ENCODE measurements at places on chromosomes 12 and 14. TPM values are rescaled to one million over a fixed set of nuclear protein-coding genes. Genes with fewer than 3 reads are reported as not detected.

GRCh38 chr12:98519257-98519907, 4.0 kb downstream of the TMPO start:
- no peaks in the 10 kb centered on the region for H3K27me3 ChIP-seq
- DNase-seq: no peak
- H3K4me3 ChIP-seq: no peak overlapping the region
- H3K36me3 ChIP-seq: peaks cover 1% of the 10 kb centered on the region

DNA sequence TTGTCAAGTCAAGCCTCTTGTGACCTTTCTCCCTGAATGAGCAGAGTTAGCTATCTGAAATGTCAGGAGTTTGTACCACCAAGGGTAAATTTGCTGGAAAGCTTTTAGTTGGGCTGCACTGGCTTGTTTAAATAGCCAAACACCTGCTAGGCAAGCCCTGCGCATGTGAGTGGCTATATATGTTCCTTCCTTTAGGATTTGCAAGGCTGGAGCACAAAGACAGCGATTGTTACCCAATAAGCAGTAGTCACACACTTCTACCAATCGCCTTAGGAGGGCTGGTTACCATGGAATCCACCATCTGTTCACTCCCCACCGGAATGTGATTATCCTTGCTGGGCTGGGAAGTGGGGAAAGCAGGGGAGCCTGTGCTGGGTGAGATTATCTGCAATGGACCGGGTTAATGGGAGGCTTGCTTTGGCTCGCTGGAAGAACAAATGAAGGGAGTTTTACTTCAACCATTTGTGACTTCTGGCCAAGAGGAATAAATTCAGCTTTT, 102.5 kb downstream of the FGD4 start:
- H3K27me3 ChIP-seq: no peaks in the 10 kb centered on the region
- peak overlapping the region; percentile 43 for H3K27ac ChIP-seq
- peak; percentile 86 for DNase-seq
- H3K4me3 ChIP-seq: no peak overlapping the region
- peaks cover 53% of the 10 kb centered on the region for H3K4me1 ChIP-seq
- H3K36me3 ChIP-seq: no peaks in the 10 kb centered on the region

FGF23 gene
- not detected for total RNA-seq

PIANP gene
- total RNA-seq: 1.4 TPM

- no peaks in the 10 kb centered on the region for H3K27me3 ChIP-seq
- no peak for DNase-seq
- no peaks in the 10 kb centered on the region for H3K36me3 ChIP-seq
- H3K27ac ChIP-seq: no peak overlapping the region
Observed at GRCh38 chr12:104510873-104511440, 54.2 kb downstream of the CHST11 start.

- no peak for DNase-seq
- H3K27ac ChIP-seq: no peak overlapping the region
- no peaks in the 10 kb centered on the region for H3K36me3 ChIP-seq
- H3K27me3 ChIP-seq: no peaks in the 10 kb centered on the region
- H3K4me3 ChIP-seq: no peak overlapping the region
Observed at GRCh38 chr14:59969319-59969718, 49.4 kb downstream of the LRRC9 start.

DNA sequence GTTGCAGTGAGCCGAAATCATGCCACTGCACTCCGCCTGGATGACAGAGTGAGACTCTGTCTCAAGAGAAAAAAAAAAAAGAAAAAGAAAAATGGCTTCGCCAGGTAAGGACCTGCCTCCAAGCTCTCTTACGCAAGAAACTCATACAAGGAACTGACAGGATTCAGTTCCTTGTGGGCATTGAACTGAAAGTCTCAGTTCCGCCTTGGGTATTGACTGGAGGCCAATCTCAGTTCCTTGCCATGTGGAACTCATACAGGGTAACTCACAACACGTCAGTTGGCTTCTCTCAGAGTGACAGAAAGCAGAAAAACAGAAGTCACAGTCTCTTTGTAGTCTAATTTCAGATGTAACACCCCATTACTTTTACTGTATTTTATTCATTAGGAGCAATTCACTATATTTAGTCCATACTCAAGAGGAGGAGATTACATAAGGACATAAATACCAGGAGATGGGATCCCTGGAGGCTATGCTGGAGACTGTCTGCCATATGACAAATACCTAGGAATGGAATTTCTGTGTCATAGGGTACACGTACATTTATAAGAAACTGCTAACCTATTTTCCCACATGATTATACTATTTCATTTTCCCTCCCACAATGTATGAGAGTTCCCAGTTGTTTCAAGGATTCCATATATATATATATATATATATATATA, 11.4 kb upstream of the NOPCHAP1 start:
- H3K4me1 ChIP-seq: no peaks in the 10 kb centered on the region
- no peaks in the 10 kb centered on the region for H3K36me3 ChIP-seq
- H3K27me3 ChIP-seq: no peaks in the 10 kb centered on the region

GRCh38 chr12:42779186-42779859, 189.8 kb upstream of the PRICKLE1 start:
- no peak for DNase-seq
- no peaks in the 10 kb centered on the region for H3K36me3 ChIP-seq
- H3K27ac ChIP-seq: peak overlapping the region; percentile 3
- no peaks in the 10 kb centered on the region for H3K27me3 ChIP-seq
- H3K4me1 ChIP-seq: no peaks in the 10 kb centered on the region

GRCh38 chr14:71586131-71586897, 345.9 kb upstream of the RGS6 start:
- H3K4me3 ChIP-seq: no peak overlapping the region
- H3K27me3 ChIP-seq: no peaks in the 10 kb centered on the region
- peak; percentile 60 for DNase-seq
- no peaks in the 10 kb centered on the region for H3K36me3 ChIP-seq

GRCh38 chr14:57640036-57640435, 146.4 kb upstream of the CCDC198 start:
- no peak overlapping the region for H3K4me3 ChIP-seq
- H3K36me3 ChIP-seq: no peaks in the 10 kb centered on the region
- H3K27ac ChIP-seq: no peak overlapping the region

P3H3 gene
- 23.3 TPM for total RNA-seq

ARHGEF40 gene
- 48.6 TPM for total RNA-seq

DNA sequence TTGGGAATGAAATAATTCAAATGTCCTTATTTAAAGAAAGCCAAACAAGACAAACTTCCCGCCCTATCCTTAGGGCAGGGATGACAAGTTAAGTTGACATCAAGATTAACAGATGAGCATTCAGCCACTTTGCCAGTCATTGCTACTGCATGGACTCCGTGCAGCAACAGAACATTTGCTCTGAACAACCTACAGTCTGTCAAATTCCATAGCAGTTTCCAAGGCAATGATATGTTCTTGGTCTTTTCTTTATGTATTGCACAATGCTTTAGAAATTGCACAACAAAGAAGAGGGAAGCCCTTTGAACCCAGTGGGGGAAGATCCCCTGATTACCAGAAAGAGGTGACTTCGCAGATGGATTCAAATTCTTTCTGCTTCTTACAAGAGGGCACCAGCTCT, 269.8 kb downstream of the BCAT1 start:
- H3K36me3 ChIP-seq: no peaks in the 10 kb centered on the region
- no peaks in the 10 kb centered on the region for H3K27me3 ChIP-seq
- peak; percentile 79 for DNase-seq
- H3K4me1 ChIP-seq: no peaks in the 10 kb centered on the region
- no peak overlapping the region for H3K27ac ChIP-seq
- H3K4me3 ChIP-seq: no peak overlapping the region

PMCH gene
- total RNA-seq: not detected

DNA sequence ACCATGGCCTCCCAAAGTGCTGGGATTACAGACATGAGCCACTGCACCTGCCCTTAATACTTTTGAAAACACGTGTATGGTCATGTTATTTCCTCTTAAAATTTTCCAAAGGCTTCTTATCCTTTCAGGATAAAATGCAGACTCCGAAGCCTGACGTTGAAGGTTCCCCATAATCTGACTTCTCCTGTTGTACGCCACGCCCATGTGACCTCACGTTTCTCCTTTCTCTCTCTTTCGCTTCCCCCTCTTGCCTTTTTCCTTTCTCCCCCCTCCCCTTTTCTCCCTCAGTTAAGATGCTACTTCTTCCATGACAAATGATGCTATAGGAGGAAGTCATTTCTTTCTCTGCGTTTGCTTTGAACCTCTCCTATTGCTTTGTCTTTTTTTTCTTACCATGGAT, 266.0 kb downstream of the FBXL14 start:
- no peaks in the 10 kb centered on the region for H3K36me3 ChIP-seq
- H3K27ac ChIP-seq: no peak overlapping the region
- H3K4me3 ChIP-seq: no peak overlapping the region

DNA sequence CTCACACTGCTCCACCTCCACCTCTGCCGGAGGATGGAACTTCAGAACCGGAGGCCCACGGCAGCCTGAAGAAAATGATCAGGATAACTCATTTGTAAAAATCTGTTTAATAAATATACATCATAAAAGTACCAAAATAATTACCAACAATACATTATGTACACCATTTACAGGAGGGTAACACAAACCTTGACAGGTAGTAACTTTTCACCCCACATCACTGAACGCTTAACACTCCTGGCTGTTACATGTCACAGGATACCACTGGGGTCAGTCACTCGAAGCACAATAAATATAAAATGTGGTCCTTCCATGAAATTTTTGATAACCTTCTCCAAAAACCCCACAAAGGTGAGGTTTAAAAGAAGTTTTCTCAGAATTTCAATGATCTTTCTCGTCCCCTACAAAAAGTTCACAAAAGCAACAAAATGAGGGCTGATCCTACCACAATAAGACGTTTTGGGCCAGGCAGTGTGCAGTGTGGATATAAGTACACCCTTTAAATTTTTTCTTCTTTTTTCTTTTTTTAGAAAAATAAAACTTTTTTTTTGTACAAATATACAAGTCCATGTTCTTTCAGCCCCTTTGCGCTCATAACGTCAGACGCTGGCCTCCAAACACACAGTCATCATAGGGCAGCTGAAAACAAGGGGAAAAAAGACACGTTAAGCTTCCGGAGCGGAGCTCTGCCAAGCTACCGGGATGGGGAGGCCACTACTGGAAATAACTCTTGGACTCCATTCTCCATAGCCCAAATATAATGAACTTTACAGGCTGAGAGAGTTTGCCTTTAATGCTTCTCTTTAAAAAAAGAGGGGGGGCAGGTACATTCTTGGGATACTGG, 2.9 kb downstream of the NFKBIA start:
- peak overlapping the region; percentile 91 for H3K27ac ChIP-seq
- DNase-seq: no peak
- peak overlapping the region; percentile 85 for H3K4me3 ChIP-seq
- H3K27me3 ChIP-seq: no peaks in the 10 kb centered on the region

DNA sequence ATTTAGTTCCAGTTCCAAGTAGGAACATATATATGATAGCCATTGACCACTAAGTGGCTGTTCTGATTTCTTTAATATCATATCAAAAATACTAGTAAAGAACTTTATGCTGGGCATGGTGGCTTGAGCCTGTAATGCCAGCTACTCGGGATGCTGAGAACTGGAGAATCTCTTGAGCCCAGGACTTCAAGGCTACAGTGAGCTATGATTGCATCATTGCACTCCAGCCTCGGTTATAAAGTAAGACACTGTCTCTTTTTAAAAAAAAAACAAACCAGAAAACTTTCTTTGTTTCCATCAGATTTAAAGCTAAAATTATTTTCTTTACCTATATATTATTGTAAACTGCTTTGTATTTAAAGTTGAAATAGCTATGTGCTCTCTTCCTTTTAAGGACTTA, 127.0 kb downstream of the SCAF11 start:
- no peak overlapping the region for H3K27ac ChIP-seq
- H3K27me3 ChIP-seq: no peaks in the 10 kb centered on the region
- H3K36me3 ChIP-seq: peaks cover 4% of the 10 kb centered on the region
- H3K4me3 ChIP-seq: no peak overlapping the region

- no peaks in the 10 kb centered on the region for H3K4me1 ChIP-seq
- H3K4me3 ChIP-seq: no peak overlapping the region
- DNase-seq: no peak
- H3K27me3 ChIP-seq: no peaks in the 10 kb centered on the region
- H3K36me3 ChIP-seq: no peaks in the 10 kb centered on the region
Observed at GRCh38 chr12:118361889-118362288, 10.8 kb downstream of the TAOK3 start.

DNA sequence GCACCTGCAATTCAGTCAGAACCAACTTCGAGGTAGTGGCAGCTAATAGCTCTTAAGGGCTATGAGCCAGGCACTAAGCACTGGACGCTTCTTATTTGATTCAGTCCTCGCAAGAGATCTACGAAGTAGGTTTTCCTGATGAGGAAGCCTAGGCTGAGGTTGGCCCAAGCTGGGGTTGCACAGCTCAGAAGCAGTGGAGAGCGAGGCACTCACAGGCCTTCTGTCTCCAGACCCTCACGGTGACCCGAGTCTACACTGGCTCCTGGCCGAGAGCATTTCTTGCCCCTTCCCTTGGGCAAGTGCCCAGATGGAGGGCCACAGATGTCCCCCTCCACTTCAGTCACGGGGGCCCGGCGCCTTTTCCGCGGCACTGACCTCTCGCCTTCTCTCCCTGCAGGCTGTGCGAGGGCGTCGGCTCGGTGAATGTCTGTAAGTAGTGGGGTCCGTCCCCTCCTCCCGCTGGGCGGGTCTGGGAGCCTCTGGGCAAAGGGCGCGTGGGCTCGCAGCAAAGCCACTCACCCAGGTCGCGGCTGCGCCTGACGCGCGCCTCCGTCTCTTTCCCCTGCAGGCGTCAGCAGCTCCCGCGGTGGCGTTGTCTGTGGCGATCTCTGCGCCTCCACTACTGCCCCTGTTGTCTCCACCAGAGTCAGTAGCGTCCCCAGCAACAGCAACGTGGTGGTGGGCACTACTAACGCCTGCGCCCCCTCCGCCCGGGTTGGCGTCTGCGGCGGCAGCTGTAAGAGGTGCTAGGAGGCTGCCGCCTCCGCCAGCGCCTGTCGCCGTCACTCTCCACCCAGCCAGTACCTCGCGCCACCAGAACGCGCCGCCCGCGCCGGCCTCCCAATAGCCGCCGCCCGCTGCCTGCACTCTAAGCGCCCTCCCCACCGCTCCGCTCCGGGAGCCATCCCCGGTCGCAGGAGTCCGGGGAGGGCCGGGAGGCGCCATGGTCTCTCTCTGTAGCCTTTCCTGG, 13.1 kb downstream of the KRT83 start:
- no peak overlapping the region for H3K27ac ChIP-seq
- DNase-seq: peak; percentile 69
- H3K36me3 ChIP-seq: no peaks in the 10 kb centered on the region
- H3K4me1 ChIP-seq: peaks cover 2% of the 10 kb centered on the region

DNA sequence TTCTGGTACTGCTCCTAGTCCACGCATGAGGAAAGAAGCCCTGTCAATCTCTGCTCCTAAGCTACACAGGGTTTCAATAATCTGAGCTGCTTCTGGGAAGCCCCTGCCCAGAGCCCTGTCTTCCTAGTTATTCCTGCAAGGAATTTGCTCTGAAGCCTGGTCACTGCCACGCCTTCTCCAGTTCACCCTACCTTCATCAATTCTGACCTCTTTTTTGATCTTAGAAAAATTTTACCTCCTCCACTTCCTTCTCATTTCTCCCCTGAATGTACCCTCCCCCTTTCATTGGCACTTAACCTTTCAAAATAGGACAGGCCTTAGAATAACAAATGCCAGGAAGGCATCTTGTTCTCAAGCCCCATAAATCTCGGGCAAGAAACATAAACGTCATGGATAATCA, 14.9 kb upstream of the LRRK2 start:
- no peaks in the 10 kb centered on the region for H3K36me3 ChIP-seq
- H3K4me1 ChIP-seq: no peaks in the 10 kb centered on the region
- no peak for DNase-seq

GRCh38 chr12:52125476-52125900, 46.0 kb downstream of the SMIM41 start:
- H3K4me3 ChIP-seq: no peak overlapping the region
- peak overlapping the region; percentile 78 for H3K27ac ChIP-seq
- peaks cover 6% of the 10 kb centered on the region for H3K4me1 ChIP-seq
- no peaks in the 10 kb centered on the region for H3K27me3 ChIP-seq
